ENCODE measurements at places on chromosomes 5 and 9.

- no peak for DNase-seq
Measured at GRCh38 chr5:68292316-68292715, 76.8 kb downstream of the PIK3R1 start.

DNA sequence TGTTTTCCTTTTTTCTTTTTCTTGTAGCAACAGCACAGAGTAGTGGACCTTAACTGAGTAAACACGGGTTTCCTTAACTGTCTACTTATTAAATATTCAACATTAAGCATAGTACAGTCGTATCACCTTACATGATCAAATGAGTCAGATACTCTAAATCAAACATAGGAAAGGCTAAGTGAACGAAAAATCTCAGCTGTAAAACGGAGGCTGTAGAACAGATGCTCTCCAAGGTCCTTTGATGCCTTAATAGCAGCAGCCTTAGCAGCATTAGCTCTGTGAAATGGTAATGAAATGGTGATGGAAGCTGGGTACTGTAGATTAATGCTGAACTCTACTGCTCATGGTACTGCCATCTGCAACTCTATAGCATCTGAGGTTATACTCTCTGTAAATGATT is 1433.3 kb upstream of the C9orf72 start:
- DNase-seq = no peak

DNA sequence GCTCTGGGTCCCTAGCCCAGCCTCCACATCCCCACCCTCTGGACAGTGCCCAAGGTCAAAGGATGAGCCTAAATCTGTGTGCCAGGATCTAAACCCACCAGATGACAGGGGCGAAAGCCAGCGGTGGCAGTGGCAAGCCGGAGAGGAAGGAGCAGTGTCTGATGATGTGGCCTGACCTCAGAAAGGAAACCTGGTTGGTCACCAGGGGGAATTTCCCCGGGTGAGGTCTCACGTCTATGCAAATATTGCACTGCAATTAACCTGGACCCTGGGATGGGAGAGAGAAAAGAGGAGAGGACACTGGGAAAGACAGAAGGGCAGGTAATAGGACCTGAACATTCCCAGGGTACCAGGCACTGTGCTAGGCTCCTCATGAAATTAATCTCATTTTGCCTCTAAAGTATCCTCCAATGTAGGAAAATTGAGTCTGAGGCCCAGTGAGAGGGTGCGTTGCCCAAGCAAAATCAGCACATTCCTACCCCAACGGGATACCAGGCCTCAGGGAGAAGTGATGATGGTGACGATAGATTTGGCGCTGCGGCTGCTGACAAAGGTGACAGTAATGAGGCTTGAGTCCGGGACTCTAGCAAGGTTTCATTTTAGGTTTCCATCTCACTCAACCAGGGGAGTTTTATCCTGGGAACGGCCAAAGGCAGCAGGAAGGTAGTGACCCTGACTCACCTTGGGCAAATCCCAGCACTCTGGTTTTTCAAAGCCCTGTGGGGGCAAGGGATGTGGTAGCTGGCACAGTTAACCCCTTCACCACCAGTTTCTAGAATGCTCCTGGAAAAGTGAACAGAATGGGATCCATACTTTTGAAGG is 13.4 kb upstream of the TNIP1 start:
- peak; percentile 53 for DNase-seq

DNA sequence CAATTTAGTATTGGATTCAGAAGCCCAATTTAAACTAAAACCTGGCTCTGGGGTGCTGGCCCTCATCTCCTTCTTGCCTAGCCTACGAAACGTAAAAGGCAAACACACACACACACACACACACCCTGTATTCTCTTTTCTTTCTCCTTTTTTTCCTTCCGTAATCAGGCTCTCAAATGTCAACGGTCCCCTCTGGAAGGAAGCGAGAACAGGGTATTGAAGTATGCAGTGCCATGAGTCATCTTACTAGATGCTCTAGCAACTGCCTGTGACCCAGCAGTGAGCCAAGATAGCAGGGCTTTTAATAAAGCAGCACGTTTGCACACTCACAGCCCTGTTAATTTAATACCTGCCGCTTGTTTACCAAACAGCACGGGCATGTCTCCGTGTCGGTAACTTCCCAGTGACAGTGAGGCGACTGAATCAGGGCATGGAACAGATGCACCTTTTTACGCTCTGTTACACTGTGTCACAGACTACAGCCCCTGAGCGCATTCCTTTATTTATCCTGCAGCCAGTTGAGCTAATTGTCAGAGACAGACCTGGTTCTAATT is 243.8 kb downstream of the BNC2 start:
- DNase-seq = peak; percentile 83

- DNase-seq = peak; percentile 45
Measured at GRCh38 chr5:38607930-38608564, 51.6 kb upstream of the LIFR start.

GRCh38 chr9:123322273-123323195 is 33.5 kb upstream of the CRB2 start:
- DNase-seq = no peak

DNA sequence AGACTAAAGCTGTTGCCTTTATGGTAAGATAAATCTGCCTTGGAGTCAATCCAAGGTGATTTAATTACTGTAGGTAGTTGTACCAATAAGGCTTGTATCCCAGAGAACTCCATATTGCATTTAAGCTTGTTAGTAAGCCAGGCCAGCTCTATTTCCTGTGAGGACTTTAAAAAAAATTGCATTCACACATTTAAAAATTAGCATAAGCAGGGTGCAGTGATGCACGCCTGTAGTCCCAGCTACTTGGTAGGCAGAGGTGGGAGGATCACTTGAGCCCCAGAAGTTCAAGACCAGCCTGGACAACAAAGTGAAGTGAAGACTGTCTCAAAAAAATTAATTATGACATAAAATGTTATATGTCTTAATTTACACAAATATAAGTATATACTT is 28.7 kb upstream of the ABL1 start:
- no peak for DNase-seq

- DNase-seq = peak; percentile 77
Measured at GRCh38 chr5:121189342-121190305, 662.1 kb upstream of the FTMT start.

DNA sequence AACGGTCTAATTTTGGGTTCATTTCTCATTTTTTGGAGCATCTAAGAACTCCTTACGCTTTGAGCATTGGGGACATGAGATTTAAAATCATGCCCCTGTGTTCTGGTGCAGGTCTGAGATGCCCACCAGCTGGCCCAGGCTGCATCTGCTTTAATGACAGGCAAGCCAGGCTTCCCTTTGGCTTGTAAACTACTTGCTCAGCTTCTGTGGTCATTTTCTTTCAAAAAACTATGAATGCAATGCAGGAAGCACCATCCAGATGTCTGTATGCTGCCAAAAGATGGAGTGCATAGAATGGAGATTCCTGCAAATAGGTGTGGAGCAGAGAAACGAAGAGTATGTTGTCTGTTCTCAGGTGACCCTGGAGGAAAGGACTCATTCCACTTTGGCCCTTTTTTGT is 399.9 kb upstream of the ADAMTSL1 start:
- no peak for DNase-seq

Data from fibroblast of pulmonary artery (primary cell).